IPS DF 19.7 (cell line): ENCODE measurements at places on chromosomes 1 and 21.
A peak's percentile ranks its signal among the peaks of the same experiment; 100 is the strongest.

DNA sequence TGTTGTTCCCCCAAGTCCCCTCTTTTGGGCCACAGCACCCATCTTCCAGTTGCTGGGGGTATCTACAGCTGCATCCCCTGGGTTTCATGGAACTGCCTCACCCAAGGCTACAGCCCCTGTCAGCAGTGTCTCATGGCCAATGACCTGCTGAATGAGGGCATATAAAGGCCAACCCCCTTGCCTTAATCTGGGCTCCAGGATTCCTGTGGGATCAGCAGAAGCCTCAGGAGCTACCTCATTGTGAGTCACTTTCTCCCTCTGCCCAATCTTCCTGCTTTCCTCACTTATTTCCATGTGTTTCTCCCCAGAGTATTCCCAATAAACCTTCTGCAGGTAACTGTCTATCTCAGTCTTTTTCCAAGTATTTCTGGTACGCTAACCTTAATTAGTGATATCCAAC is 37.3 kb upstream of the SYT14 start:
- no peak for DNase-seq

GRCh38 chr1:38029685-38030511 is 16.7 kb downstream of the POU3F1 start:
- DNase-seq, result no peak

DNA sequence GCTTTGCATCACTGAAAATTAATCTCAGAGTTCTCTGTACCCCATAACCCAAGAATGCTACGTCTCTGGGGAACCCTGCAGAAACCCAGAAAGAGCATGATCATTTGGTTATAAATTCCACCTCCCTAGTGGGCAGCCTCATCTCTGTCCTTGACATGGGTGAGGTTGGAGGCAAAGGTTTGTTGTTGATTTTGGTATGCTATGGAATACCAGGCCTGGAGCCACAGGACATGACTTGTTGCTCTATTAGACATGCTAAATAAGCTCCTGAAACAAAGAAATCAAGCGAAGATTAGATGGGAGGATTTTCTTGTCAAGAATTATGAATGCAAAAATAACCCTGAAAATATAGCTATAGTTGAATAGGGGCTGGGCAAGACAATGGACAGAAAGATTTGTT is 197.4 kb upstream of the CAMK1G start:
- no peak for DNase-seq

GRCh38 chr1:4825800-4826450 is 171.5 kb downstream of the AJAP1 start:
- DNase-seq, result no peak

DNA sequence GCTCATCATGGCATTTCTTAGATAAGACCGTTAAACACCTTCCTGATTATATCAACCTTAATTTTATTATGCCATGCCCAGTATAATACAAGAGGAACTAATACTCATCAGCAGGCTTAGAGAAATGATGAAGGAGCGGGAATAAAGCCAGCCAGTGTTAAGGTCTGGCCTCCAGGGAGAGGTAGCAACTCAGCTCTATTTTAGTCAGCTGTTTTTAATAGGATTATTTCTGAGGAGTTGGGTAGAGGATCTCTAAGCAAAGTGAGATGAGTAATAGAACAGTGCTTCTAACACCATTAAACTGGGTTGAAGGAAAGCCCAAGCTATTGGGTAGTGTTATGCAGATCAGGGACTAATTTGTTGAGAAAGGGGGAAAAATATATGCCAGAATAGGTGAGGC is 921.5 kb downstream of the TTLL7 start:
- no peak for DNase-seq

DNA sequence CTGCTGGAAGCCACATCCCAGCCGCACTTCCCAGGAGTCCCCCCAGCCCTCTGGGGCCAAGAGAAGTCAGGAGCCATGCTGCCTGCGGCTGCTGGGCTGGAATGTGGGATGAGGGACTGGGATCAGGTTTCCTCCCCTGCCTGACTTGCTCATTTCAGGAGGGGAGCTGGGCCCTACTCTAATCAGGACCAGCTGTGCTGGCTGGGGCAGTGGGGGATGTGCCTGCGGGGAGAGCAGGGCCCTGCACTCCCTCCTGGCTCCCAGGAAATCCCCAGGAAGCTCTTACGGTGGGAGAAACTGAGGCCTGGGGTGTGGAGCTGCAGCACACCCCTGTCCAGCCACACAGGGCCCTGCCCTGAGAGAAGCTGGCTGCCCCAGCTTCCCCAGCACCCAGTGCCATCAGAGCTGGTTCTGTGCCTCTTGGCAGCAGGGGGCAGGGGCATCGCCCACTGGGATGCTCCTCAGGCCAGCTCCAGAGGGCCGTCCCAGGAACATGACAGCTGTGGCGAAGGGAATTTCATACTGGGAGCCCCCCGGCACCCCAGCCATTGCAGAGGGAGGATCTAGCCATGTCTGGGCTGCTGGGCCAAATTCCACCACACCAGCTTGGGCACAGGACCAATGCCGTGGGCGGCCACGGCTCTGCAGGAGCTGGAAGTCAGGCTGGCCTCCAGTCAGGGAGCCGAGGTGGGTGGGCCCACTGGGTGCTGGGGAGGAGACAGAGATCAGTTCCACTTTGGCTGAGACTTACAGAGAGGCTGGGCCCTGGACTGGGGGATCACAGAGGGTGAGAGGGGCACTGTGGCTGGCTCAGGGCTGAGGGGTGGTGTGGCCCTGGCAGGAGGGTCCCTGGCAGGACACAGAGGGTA is 21.3 kb upstream of the PRSS38 start:
- DNase-seq, result peak; percentile 54

- DNase-seq, result no peak
Observed at GRCh38 chr1:246784621-246785493, 60.6 kb downstream of the SCCPDH start.

DNA sequence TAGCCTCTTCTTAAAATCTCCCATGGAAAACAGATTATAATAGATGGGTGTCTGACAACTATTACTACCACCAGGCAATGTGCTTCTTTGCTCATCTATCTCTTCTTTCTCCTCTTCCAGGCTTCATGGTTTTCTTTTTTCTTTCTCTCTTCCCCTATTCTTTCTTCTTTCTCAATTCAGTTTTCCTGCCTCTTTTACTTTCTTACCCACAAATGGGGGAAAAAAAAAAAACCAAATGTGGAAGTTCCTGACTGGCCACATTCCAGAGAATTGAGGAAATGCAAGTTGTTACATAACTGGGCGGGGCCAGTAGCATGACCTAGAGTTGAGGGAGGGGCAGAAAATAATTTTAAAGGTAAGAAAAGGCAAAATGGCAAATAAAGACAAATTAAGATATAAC is 10.9 kb upstream of the SMG7 start:
- DNase-seq, result peak; percentile 64

DNA sequence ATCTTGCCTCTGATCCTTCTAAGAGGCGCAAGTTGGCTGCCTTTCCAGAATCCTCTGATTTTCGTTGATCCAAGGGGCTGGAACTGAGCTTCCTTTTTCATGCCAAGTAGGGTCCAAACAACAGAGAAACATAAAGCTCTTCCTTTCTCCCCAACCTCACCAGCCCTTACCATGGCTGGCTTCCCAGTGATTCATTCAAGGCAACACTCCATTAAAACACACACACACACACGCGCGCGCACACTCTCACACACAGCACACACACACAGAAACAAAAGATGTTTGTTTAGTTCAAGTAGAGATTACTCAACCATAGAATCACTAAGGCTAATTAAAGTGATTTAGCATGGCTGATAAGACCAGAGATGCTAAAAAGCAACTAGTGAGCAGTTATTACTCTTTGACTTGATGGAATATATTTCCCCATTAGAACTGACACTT is 13.0 kb upstream of the GUCA2A start:
- DNase-seq, result no peak

- no peak for DNase-seq
Observed at GRCh38 chr1:54996869-54997710, 1.6 kb upstream of the BSND start.

DNA sequence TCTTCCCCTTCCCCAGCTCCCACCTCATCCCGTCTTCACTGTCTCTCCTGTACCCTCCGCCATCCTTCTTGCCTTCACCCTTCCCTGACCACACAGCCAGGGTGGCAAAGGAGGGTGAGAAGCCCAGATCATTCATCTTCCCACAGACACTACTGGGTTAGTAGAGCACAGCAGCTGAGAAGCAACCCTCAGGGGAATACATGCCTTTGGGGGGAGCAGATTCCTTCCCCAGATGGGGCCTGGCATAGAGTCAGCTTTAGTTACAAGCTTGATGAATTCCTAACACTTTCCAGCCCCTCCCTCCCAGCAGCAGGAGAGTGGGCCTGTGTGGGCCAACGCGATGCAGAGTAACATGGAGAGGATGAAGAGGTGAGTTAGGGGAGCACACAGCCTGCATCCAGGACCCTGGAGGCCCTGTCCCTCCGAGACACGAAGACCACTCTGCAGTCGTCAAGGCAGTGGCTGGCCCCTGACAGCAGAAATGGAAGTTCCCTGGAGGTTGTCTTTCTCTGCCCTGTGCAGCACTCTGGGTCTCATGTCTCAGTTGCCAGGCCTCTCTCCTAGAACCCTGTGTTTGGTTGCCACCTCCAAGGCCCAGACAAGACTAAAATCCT is 8.8 kb upstream of the BTG2 start:
- no peak for DNase-seq

GRCh38 chr1:237953238-237953637 is 62.5 kb upstream of the ZP4 start:
- DNase-seq, result no peak

GRCh38 chr1:2044510-2045319 is 5.5 kb upstream of the PRKCZ start:
- DNase-seq, result no peak

DNA sequence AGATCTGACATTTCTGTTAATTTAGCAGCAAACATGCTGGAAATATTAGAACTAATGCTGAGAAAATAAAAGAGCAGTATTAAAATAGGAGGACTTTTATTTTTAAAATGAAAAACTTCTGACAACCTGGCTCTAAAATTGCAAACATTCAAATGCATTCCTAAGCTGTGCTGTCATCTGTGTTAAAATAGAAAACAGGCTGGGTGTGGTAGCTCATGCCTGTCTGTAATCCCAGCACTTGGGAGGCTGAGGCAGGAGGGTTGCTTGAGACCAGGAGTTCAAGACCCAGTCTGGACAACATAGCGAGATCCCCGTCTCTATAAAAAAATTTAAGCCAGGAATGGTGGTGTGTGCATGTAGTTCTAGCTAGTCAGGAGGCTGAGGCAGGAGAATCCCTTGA is 44.6 kb downstream of the MIGA1 start:
- DNase-seq, result no peak

DNA sequence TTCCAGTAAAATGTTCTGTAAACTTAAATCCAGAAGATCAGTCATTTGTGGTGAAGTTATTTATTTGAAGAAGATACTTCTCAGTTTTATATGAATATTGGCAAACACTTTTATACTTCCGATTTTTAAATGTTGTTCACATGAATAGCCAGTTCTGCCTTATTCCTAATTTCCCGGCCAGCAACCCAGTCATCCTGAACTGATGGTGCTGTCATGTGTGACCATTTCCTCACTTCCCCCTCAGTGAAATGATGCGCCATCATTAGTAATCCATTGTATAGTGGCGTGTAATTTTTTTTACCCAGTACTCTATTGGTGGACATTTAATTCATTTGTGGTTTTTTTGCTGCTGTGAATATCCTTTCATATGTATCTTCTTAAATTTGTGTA is 16.4 kb downstream of the GPSM2 start:
- DNase-seq, result no peak

GRCh38 chr1:22229379-22229778 is 86.5 kb upstream of the WNT4 start:
- DNase-seq, result no peak

GRCh38 chr1:226512076-226512728 is 36.4 kb upstream of the STUM start:
- no peak for DNase-seq

DNA sequence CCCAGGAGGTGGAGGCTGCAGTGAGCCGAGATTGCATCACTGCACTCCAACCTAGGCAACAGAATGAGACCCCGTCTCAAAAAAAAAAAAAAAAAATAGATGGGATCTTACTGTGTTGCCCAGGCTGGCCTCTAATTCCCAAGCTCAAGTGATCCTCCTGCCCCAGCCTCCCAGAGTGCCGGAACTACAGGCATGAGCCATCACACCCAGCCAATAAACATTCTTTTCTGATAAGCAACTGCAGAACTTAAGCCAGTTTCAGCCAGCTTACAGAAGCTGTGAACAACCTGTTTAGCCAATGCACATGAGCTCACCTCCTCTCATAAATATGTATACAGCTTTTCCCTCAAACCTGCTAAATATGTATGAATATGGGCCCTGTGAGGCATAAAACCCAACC is 3.1 kb upstream of the MIIP start:
- no peak for DNase-seq

GRCh38 chr1:31781756-31782371 is 17.7 kb upstream of the ADGRB2 start:
- no peak for DNase-seq

DNA sequence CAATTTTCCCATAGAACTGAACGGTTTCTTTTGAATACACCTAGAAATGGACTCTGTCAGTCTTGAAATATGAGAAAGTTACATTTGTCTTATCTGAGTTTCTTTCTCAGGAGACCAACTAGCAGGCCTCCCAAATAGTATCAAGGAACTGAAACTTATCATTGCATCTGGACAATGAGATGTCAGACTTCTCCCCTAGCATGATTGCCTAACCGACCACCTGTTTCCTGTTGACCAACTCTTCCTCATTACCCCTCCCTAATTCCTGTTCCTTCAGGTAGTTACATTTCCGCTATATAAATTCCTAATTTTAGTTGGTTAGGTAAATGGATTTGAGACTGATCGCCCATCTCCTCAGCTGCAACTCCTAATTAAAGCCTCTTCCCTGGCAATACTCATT is 1587.3 kb downstream of the NCAM2 start:
- no peak for DNase-seq

DNA sequence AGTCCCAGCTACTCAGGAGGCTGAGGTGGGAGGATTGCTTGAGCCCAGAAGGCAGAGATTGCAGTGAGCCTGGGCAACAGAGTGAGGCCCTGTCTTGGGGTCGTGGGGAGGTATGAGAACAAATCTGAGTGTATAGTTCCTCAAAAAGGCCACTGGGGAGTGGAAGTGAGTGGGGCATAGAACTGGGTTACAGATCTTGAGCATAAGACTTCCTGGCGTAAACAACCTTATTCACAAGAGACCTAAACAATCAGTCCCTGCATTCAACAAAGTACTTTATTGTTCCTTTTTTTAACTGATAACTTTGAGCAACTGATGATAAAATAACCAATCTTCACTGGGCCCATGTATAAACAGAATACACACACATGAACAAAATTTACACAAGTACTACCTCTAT is 72.7 kb upstream of the MUTYH start:
- no peak for DNase-seq

DNA sequence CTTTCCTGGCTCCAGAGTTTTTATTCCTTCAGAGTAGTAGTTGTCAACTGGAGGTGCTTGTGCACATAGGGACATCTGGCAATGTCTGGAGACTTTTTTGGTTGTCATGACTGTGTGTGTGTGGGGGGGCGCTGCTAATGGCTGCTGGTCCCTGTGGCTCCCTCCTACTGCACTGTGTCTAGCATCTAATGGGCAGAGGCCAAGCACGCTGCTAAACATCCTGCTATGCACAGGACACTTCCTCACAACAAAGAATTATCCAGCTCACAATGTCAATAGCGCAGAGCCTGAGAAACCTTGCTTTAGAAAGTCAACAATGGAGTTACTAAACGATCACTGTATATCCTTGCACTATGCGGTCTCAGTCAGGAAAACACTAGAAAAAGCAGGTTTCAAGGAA is 19.7 kb upstream of the HMGB4 start:
- no peak for DNase-seq
